ENCODE measurements at places on chromosomes 3 and 15.

DNA sequence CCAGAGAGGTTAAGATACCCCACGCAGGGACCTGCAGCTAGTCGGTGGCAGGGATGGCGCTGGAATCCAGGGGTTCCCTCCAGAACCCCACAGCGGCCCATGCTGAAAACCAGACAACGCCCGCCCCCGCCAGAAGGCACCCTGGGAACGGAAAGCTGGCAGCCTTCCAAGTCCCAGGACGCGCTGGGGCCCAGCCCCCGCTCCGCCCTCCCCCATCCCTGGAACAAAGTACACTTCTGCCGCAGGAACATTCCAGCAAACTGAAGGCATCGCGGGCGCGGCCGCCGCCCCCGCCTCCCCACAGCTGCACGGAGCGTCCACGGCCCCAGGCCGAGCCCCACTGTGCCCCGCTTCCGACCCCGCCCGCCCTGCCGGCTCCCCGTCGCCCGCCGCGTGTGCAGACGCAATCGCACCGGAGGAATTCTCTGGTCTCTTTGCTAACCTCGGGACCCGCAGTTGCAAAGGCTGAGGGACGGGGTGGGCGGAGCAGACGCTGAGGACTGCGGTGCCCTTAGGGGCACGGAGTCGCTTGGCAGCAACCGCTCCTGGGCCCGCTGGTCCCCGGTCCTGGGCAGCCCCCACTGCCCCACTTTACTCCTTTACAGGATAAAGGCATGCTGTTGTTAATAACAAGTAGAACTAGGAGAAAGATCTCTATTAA lies 44.8 kb upstream of the RNU6-1 start:
- peak; percentile 56 for DNase-seq
- H3K27me3 ChIP-seq = peaks cover 2% of the 10 kb centered on the region
- H3K4me3 ChIP-seq = peak overlapping the region; percentile 57
- H3K27ac ChIP-seq = peak overlapping the region; percentile 28
- H3K4me1 ChIP-seq = peaks cover 51% of the 10 kb centered on the region

- no peaks in the 10 kb centered on the region for H3K4me1 ChIP-seq
- no peak overlapping the region for H3K27ac ChIP-seq
- DNase-seq = no peak
- no peaks in the 10 kb centered on the region for H3K36me3 ChIP-seq
Observed at GRCh38 chr3:152159328-152159727, 109.4 kb upstream of the MBNL1 start.

GRCh38 chr3:28877912-28878311 lies 403.0 kb upstream of the RBMS3 start:
- H3K4me3 ChIP-seq = no peak overlapping the region
- H3K27me3 ChIP-seq = peaks cover 1% of the 10 kb centered on the region
- H3K36me3 ChIP-seq = no peaks in the 10 kb centered on the region
- no peaks in the 10 kb centered on the region for H3K4me1 ChIP-seq
- H3K27ac ChIP-seq = no peak overlapping the region

DNA sequence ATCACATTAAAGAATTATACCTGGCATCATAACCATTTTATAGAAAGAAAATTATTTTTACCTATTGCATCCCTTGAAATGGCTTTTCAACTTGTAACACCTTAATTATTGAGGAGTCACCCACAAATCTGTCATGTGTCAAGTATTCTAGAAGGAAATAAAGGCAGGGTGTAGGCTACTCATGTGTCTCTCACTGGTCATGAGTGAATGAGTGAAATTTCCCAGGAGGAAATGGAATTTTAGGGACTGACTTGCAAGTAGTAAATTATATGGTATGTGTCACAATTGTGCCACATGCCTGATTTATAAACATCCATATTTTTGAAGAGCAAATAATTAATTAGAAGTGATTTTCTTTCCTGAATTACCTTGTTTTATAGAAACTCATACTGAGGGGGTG lies 310.5 kb upstream of the ADAMTS9 start:
- H3K36me3 ChIP-seq = no peaks in the 10 kb centered on the region
- H3K4me1 ChIP-seq = peaks cover 45% of the 10 kb centered on the region
- no peak for DNase-seq

DNA sequence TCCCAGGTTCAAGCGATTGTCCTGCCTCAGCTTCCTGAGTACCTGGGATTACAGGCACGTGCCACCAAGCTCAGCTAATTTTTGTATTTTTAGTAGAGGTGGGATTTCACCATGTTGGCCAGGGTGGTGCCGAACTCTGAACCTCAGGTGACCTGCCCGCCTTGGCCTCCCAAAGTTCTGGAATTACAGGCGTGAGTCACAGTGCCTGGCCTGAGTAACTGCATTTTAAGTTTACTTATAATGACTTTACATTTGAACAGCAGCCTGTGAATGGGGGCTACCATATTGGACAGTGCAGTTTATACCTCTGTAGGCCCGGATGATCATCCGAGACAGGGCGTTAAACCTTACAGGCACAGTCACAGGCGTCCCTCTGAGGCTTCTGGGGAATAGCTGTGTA lies 24.8 kb downstream of the EAF1 start:
- H3K4me3 ChIP-seq = no peak overlapping the region
- no peak for DNase-seq
- H3K27ac ChIP-seq = no peak overlapping the region
- H3K36me3 ChIP-seq = peaks cover 6% of the 10 kb centered on the region

- H3K4me3 ChIP-seq = no peak overlapping the region
- no peak overlapping the region for H3K27ac ChIP-seq
- H3K27me3 ChIP-seq = peaks cover 4% of the 10 kb centered on the region
- H3K4me1 ChIP-seq = peaks cover 16% of the 10 kb centered on the region
Observed at GRCh38 chr3:192516820-192517219, 210.5 kb downstream of the FGF12 start.

DNA sequence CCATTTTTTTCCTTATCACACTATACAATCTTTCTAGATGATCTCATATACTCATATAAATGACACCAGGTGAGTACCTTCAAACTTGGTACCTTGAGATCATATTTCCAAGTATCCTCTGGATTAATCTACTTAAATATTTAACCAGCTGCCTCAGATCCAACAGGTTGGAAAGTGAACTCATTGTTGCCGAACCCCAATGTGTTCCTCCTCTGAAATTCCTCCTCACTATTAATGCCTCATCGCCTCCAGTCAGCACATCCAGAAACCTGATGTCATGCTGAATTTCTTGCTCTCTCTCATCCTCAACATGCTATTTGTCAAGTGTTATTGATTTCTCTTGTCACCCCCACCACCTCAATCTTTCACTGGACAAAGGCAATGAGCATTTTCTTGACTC lies 221.8 kb downstream of the FMN1 start:
- no peak overlapping the region for H3K27ac ChIP-seq
- no peaks in the 10 kb centered on the region for H3K27me3 ChIP-seq
- DNase-seq = no peak
- no peak overlapping the region for H3K4me3 ChIP-seq

DNA sequence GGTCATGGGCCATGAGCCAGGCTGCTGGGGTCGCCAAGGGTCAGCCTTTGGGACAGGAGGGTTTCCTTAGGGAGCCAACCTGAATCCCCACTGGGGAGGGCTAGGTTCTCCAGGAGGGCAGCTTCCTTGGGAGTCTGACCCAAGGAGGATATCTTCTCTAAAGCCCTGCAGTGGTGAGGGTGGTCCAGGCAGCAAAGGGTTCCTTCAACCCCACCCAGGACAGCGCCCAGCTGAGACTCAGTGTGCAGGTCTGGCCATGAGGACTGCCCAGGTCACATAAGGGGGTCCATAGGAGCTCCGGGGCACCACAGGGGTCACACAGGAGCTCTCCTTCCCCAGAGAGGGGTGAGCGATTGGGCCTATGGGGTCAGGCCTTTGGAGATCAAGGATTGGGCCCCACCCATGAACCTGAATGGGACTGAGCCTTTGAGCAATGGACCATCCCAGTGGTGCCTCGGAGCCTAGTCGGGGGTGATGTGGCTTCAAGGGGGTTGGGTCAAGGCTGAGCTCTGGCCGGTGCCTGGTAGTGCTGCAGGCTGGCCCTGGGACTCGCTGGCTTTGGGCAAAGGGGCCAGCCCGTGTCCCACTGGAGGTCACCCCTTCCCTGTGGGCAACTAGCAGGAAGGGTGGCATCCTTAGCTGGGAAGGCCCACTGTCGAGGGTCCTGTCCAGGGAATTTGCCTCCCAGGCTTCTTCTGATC lies 216.5 kb downstream of the SNRPN start:
- DNase-seq = peak; percentile 1
- no peak overlapping the region for H3K4me3 ChIP-seq
- H3K27me3 ChIP-seq = peaks cover 18% of the 10 kb centered on the region
- no peak overlapping the region for H3K27ac ChIP-seq
- H3K36me3 ChIP-seq = peaks cover 19% of the 10 kb centered on the region

- peaks cover 3% of the 10 kb centered on the region for H3K27me3 ChIP-seq
- H3K4me3 ChIP-seq = no peak overlapping the region
- peaks cover 11% of the 10 kb centered on the region for H3K4me1 ChIP-seq
- no peak overlapping the region for H3K27ac ChIP-seq
- no peaks in the 10 kb centered on the region for H3K36me3 ChIP-seq
- no peak for DNase-seq
Observed at GRCh38 chr3:12818773-12819172, 22.3 kb downstream of the CAND2 start.

GRCh38 chr3:38519651-38520050 lies 23.5 kb downstream of the EXOG start:
- H3K4me3 ChIP-seq = no peak overlapping the region
- peaks cover 2% of the 10 kb centered on the region for H3K27me3 ChIP-seq
- DNase-seq = no peak
- H3K4me1 ChIP-seq = peaks cover 7% of the 10 kb centered on the region
- H3K36me3 ChIP-seq = no peaks in the 10 kb centered on the region

DNA sequence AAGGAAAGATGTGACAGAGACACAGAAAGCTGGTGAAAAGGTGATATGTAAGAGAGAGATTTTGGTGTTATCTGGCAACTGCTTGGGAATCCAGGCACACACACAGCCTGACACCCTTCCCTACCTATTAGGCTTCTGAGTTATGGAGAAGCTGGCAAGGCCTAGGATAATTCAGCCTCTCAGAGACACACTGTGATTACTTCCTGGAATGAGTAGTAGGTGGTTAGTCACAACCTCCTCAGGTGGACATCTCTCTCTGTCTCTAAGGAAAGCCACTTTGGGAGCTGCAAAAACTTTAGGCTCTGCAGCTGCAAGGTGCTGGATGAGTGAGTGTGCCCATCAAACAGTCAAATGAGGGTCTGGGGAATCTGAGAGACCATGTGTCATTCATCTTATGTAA lies 201.9 kb downstream of the PDCD6IP start:
- DNase-seq = no peak
- no peak overlapping the region for H3K4me3 ChIP-seq
- H3K36me3 ChIP-seq = no peaks in the 10 kb centered on the region
- no peak overlapping the region for H3K27ac ChIP-seq
- peaks cover 8% of the 10 kb centered on the region for H3K27me3 ChIP-seq

DNA sequence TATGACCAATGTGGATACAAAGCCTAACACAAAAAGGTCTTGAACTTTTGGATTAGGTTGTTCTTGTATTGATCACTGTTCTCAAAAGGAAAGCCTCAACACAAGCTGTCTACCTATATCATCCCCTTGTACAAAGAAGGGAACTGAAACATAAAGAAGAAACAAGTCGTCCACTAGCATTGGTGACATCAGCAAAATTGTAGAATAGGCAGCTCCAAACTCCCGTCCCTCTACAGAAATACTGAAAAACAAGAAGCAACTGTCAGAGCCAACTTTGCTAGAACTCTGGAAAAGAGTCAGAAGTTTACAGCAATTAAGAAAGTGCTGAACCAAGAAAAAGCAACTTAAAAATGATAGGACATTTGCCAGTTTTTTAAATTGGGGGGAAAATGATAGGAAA lies 7.5 kb upstream of the NR1I2 start:
- no peaks in the 10 kb centered on the region for H3K36me3 ChIP-seq
- no peak for DNase-seq
- no peaks in the 10 kb centered on the region for H3K4me1 ChIP-seq
- H3K27ac ChIP-seq = no peak overlapping the region

GRCh38 chr3:196611761-196612483 lies 27.6 kb upstream of the NRROS start:
- H3K27ac ChIP-seq = peak overlapping the region; percentile 99
- peaks cover 1% of the 10 kb centered on the region for H3K27me3 ChIP-seq
- H3K4me3 ChIP-seq = peak overlapping the region; percentile 80
- peak; percentile 41 for DNase-seq
- peaks cover 31% of the 10 kb centered on the region for H3K4me1 ChIP-seq
- no peaks in the 10 kb centered on the region for H3K36me3 ChIP-seq

GRCh38 chr15:25877681-25878080 lies 14.6 kb upstream of the ATP10A start:
- H3K36me3 ChIP-seq = no peaks in the 10 kb centered on the region
- H3K27me3 ChIP-seq = no peaks in the 10 kb centered on the region
- peaks cover 8% of the 10 kb centered on the region for H3K4me1 ChIP-seq
- no peak overlapping the region for H3K27ac ChIP-seq
- no peak overlapping the region for H3K4me3 ChIP-seq
- no peak for DNase-seq

Data from endothelial cell (in vitro differentiated cells).